CD4-positive, alpha-beta T cell treated with Interleukin-2 at 100 ng/mL for 4 hours (primary cell): ENCODE measurements at places on chromosomes 13 and 19.

- no peak for DNase-seq
These were observed 194.3 kb downstream of the TEX29 start for GRCh38 chr13:111514610-111515306.

GRCh38 chr19:11587302-11587974 lies 9.8 kb upstream of the ZNF627 start:
- DNase-seq, result peak; percentile 80

DNA sequence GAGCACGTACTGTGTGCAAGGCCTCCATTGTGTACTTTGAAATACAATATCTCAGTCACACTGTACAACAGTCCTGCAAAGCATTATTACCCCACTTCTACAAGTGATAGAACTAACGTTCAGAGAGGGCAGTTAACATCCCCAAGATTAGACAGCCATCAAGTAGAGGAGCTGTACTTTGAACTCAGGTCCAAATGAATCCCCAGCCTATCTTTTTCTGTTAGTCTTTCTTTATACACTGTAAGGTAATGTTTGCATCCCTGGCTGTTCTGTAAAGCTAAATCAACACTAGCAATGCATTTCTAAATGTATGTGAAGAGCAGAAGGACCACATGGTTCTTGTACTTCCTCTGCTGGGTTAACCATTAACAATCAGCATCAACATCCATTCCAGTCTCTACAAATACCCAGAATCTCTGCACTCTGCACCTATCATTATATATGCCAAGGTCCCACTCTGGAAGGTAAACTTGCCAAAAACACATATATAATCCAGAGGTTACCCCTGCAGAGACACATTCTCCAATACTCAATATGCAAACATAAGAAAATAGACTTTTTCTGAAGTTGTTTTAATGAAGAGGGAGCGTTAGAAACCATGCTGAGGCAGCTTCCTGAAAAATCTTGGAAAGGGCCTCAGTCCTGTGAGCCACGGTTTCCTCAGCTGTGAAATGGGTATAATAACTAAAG lies 182.3 kb downstream of the MZT1 start:
- no peak for DNase-seq

DNA sequence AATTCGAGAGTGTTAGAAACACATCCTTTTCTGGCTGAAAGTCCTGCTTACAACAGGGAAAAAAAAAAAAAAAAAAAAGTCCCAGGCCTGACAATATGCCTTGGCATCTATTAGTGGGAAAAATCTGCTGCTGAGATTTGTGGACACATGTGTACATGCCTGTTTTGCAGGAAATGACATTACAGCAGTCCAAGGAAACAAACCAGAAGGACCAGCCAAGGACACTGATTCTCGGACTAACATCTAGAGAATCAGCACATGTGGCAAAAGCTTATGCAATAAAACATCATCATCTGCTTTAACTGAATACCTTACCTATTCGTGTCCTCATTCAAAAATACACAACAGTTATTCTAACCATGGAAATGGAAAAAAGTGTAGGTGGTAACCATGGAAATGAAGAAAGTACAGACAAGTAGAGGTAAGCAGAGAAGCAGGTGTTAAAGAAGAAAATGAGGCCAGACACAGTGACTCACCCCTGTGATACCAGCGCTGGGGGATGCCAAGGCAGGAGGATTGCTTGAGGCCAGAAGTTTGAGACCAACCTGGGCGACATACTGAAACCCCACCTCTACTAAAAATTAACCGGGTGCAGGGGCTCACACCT lies 9.4 kb upstream of the DPY19L3 start:
- DNase-seq, result no peak

DNA sequence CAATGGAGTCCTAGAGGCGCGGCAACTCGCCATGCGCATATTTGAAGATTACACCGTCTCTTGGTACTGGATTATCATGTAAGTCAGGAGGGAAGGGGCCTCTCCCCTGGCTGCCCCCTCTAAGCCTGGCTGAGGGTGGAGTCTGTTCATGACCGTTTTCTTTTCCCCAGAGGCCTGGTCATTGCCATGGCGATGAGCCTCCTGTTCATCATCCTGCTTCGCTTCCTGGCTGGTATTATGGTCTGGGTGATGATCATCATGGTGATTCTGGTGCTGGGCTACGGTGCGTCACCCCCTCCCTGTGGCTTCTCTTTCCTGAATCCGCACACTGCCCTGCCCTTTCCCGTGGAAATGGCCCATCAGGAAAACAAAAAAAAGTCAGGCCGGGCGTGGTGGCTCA lies 6.5 kb downstream of the SLC44A2 start:
- DNase-seq, result no peak

GRCh38 chr13:39012608-39013007 lies 22.0 kb upstream of the STOML3 start:
- DNase-seq, result no peak

GRCh38 chr13:20812890-20813289 lies 39.1 kb upstream of the EEF1AKMT1 start:
- no peak for DNase-seq

DNA sequence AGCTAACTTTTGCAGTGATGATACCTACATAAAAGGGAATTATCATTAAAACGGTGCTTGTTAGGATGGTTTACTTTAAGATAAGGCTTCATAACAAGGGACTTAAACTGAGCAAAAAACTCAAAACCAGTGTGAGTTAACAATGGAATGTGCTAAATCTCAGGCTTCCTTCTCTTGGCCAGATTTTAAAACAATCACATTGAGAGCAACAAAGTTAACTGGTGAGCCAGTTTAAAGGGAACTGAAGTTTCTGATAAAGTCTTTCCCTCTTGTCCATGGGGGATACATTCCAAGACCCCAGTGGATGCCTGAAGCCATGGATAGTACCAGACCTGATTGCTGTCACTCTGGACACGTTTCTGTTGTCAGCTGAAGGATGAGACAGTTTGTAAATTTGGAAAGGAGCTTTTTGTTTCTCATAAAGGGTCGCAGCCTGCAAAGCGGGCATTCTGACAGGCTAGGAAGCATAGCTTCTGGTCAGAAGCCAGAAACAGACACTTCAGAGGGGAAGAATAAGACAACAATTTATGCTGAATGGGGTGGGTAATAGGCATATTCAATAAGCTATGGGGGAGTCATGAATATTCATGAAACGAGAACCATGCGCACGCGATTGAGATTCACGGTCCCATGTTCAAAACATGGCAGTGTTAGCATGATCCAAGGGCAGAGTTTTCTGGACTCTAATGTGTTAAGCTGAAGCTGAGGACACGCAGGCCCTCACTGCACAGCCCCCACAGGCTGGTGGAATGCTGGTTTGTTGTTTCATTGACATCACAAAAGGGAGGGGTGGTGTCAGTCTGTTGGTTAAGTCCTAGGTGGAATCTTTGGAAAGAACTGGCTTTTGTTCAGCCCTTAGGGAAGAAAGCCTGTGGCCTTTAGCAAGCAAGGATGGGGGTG lies 150.6 kb upstream of the RNF113B start:
- no peak for DNase-seq

DNA sequence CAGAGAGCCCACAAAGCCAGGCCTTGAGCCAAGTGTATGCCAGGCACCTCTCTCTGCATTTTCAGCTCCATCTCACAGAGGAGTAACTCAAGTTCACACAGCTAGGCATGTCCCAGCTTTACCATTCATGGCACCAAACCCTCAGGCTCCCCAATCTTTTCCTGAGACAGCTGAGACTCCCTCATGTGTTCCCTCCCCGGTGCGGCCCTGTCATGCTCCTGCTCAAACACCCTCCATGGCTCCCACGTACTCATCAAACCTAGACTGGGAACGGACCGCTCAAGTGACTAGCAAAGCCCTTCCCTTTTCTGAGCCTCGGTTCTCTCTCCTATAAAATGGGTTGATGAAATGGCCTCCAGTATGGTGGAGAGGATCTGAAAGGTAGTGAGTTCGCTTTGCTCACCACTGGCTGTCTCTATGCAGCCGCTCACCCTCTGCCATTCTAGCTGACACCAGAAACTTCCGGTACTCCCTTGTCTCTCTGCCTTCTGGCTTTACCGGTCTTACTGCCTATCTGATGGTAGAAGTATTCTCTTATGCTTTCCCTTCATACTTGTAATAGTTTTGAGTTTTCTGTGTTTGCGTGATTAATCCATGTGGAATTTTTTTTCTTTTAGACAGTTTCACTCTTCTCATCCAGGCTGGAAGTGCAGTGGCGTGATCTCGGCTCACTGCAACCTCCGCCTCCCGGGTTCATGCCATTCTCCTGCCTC lies 7.8 kb upstream of the SLC44A2 start:
- DNase-seq, result no peak

GRCh38 chr19:15437355-15438123 lies 12.2 kb downstream of the WIZ start:
- no peak for DNase-seq

DNA sequence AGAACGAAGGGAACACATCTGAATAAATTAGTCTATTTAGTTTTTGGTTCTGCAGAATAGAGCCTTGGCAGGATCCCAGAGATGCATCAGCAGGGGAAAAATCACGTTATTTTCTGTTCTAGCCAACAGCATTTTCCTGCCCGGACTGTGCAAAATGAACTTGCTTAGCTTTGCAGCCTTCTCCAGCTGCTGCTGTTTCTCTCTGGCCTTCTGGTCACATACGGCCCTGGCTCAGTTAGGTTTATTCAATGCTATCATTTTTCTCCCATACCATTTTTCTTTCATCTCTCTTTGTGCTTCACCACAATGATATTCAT lies 110.4 kb upstream of the KL start:
- no peak for DNase-seq

DNA sequence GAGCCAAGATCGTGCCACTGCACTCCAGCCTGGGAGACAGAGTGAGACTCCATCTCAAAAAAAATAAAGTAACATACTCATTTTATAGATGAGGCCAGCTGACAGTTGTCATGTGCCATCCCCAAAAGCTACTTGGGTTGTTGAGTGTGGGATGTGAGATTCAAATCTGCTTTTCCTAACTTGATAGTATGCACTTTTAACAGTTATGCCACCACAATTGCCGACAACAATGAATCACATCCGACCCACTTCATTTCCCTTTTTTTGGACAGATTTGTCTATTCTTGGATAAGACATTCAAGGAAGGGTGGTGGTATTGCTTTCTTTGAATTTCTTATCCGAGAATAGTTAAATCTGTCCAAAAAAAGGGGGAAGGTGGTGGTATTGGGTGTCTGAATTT lies 16.3 kb upstream of the DNMT1 start:
- no peak for DNase-seq

DNA sequence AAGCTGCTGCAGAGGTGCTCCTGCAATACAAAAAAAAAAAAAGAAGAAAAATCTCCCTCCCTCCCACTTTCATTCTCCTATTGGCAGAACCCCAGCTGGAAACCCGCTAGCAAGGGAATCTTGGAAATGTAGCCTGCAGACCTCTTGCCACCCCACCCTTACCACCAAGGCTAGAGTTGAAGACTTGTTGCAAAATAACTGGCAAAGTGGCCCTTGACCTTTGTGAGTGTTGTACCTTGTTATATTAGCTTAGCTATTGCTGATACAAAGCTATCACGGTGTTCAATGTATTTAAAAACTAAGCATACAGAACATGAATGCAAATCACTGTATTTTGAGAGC lies 57.5 kb upstream of the KCTD4 start:
- no peak for DNase-seq

- DNase-seq, result no peak
These were observed 201.8 kb upstream of the SERP2 start for GRCh38 chr13:44171861-44172260.

DNA sequence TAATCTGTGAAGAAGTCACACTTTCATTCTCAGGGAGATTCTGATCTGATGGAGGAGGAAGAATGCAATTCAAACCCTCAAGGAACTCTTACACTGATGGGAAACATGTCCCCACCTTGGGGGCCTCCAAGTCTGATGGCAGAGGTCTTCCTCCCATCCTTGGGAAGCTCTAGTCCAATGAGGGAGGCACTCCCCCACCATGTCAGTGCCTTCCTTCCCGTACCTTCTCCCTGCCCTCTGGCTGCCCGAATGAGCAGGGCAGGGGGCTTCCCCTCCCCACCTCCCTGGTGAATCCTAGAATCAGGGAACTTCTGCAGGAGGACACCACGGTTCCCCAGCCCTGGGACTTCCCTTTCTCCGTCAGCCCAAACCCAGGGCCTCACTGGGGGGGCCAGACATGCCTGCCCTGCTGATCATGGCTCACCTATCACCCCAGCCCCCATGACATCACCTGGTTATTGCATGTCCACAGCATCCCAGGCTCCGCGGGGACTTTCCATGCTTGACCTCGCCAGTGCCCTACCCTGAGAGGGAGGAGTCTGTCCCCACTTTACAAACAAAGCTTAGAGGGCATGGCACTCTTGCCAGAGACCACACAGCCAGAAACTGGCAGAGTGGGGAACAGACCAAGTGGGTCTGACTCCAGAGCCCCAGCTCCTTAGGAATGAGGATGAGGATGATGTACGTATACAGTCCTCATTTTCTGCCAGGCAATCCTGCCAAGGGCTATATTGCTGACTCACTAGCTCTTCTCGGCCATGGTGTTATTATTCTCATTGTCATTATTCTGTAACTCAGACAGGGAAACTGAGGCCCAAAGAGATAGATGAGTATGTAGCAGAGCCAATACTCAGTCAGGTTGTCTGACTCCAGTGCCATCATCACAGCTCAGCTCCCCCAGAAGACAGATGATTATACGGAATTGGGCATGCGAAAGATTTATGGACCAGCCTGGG lies 9.6 kb upstream of the BCL3 start:
- DNase-seq, result no peak

DNA sequence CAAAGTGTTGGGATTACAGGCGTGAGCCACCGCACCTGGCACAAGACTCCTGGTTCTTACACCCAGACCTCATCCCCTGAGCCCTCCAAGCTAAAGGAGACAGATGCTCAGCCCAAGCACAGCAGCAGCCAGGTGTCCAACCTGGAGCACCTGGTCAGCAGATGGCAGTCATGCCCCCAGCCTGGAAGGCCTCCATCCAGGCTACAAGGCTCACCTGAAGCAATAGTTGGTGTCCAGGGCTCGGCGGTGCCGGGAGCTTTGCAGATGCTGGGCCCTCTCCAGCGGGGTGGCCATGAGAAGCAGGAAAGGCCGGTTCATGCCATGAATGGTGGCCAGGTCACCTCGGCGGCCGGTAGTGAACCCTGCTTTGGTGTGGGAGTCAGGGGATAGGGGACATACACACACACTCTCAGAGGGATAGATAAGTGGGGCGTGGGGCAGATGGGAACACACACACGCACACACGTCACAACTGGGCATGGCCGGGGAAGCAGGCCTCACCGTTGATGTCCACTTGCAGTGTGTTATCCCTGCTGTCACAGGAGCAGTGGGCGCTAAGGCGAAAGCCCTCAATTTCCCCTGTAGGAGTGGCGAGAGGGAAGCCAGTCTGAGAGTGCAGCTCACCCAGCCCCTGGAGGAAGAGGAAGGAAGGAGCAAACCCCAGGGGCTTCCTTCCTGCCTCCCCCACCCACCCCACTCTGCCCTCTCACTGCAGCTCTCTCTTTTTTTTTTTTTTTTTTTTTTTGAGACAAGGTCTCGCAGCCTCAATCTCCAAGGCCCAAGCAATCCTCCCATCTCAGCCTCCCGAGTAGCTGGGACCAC lies 11.8 kb downstream of the TGFB1 start:
- no peak for DNase-seq

DNA sequence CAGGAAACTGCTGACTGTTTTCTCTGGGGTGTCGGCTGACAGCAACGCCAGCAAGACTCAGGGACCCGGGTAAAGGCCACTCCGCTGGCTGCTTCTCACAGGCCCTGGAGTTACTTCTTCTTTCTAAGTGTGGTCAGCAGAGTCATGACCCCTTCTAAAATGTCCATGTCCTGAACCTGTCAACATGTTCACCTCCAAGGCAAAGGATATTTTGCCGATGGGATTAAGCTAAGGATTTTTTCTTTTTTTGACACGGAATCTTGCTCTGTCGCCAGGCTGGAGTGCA lies 7.9 kb downstream of the PEX11G start:
- DNase-seq, result no peak
